Activated CD8-positive, alpha-beta memory T cell treated with anti-CD3 and anti-CD28 coated beads, Interleukin-2, amount 50 U/mL, for 4 hours (primary cell): ENCODE measurements at places on chromosomes 2 and 18.

DNA sequence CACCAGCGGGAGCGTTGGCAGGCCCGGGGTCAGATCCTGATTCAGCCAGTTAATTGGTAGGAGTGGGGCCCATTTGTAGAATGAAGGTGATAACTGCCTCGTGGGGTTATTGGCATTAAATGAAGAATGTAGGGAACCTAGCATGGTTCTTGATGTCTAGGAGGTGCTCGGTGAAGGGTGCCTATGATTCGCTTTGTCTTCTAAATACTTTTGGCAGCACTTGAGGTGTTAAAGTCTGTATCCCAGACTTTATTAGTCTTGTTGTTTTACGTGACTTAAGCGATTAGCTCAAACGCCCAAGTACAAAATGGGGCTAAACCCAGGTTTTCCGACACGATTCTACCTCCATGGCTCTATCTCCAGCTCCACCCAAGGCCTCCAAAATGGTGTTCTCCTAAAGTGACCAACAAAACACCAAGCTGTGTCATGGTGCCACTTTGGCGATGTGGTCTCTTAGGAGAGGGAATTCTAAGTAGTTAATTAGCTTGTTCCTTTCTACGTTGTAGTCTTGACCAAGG, 980 bp upstream of the PPP4R1 start:
- DNase-seq, result no peak

DNA sequence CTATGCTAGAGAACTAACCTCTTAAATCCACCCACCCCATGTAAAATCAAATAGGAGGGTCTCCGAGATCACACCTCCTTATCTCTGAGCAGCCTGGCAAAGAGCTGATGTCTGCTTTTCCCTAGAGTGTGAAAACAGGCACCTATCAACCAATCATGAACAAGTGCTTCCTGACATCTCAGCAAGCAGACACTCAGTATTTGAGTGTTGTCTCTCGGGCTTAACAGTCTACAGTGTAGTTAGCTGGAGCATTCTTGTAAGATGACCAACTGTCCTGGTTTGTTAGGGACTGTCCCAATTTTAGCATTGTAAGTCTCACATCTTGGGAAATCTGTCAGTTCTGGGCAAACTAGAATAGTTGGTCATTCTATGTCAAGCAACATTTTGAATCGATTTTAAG, 26.4 kb downstream of the MARCHF4 start:
- no peak for DNase-seq

DNA sequence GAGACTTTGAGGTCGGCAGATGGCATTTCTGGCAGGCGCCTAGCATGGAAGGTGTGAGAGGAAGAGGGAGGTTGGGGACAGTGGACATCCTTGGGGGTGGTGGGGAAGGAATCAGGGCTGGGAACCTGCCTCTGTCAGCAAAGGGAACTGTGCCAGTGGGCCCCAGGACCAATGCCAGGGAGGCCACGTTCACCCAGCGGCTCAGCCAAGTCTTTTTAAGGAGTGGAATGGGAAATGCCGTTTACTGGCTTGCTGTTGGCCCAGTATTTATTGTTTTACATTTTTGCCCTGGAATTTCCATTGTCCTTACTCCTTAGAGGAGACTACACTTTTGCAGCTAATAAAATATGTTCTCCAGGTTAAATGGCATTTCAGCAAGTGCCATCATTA, 135.2 kb downstream of the MCFD2 start:
- DNase-seq, result no peak

GRCh38 chr2:233209533-233210171, 41.8 kb upstream of the ATG16L1 start:
- DNase-seq, result no peak

GRCh38 chr2:206502729-206503128, 59.4 kb downstream of the ADAM23 start:
- no peak for DNase-seq

- DNase-seq, result no peak
Measured at GRCh38 chr2:197711578-197711977, 6.4 kb downstream of the MARS2 start.

GRCh38 chr18:7902399-7902839, 335.3 kb downstream of the PTPRM start:
- DNase-seq, result no peak

GRCh38 chr2:109380502-109381326, 233.1 kb downstream of the SEPTIN10 start:
- DNase-seq, result peak; percentile 6

DNA sequence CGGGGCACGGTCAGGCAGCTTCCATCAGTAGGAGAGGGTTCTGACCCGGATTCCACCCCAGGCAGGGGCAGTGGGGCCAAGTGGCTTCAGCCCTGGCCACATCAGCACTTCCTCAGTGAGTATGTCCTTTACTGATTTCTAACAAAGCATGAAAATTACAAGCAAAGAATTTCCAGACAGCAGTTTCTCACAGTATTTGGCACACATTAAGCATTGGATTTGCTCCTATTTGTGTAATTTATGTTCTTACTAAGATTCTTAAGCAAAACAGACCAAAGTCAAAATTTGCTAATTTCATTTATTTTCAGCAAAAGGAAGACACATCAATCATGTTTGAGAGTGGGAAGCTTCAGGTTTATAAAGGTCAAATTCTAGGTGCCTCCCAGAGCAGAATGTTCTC, 73.3 kb upstream of the NFATC1 start:
- no peak for DNase-seq

DNA sequence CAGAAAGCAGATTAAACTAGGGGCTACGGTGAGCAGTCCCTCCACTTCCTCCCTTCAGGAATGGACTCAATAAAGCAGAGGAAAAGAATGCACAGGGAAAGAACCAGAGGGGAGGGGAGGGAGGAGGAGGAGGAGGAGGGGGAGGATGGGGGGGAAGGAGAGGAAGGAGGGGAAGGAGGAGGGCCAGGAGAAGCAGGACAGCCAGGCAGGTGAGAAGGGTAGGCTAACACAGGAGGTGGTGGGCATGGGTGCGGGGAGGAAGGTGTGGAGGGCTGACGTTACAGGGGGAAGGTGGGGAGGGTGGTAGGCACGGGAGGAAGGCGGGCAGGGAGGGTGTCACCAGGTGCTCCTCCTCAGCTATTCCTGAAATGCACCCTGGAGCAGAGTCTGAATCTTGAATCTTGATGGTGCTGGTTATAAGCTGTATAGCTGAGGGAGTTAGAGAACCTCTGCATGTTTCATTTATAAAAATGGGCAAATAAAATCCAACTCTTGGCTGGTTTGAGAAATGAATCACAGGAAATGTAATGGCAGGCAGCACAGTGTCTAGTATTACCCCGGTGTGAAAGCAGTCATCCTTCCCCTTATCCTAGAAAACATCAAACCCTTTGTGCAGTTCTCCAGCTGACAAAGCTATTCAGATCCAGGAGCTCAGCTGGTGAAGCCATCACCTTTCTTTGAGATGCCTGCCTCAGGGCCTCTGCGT, 3.4 kb downstream of the TMEM18 start:
- no peak for DNase-seq

DNA sequence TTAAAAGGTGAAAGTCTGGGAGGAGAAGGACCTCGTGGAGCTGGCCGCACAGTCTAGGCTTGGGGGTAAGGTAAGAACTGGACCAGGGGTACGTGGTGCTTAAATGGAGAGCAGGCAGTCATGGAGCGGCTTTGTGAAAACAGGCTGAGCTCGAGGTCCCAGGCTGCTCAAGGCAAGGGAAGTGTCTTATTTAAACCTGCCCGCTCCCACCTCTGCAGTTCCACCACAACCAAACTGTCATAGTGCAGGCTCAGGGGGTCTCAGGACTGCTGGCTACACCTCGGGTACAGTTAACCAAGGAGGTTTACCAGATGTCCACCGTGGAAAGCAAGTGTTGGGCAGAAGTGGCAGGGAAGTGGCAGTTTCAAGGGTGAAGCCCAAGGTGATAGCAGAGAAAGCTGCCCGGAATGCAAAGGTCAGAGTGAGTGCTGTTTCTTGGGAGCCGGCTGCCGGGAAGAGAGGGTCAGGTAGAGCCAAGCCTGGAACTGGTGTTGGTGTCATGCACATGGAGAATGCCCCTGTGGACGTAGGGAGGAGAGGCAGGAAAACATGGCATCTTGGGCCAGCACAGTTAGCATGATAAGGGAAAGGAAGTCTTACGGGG, 203.3 kb downstream of the GBX2 start:
- no peak for DNase-seq

DNA sequence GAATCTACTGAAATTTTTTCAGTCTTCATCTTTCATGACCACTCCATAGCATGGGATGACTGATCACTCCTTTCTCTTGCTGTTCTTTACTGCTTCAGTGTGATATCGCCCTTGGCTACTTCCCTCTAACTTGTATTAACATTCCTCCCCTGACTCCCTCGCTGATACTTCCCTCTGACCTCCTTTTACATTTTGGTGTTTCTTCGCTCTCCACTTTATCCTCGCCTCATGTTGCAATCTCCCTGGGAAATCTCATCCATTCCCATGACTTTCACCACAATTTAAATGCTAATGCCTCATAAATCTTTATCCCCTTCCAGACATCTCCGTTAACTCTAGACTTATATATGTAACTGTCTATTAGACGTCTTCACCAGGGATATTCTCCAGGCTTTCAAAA, 167.3 kb downstream of the IKZF2 start:
- DNase-seq, result no peak
